Activated CD4-positive, alpha-beta memory T cell treated with anti-CD3 and anti-CD28 coated beads for 36 hours (primary cell): ENCODE measurements at places on chromosomes 11 and 22. TPM values are rescaled to one million over a fixed set of nuclear protein-coding genes. Genes with fewer than 3 reads are reported as not detected.

GVQW3 gene
- total RNA-seq = 2.3 TPM

CNTF gene
- 1.3 TPM for total RNA-seq

ANKK1 gene
- total RNA-seq = 0.15 TPM

CHRM1 gene
- total RNA-seq = not detected

FAM83F gene
- total RNA-seq = 0.41 TPM

LMNTD2 gene
- 3.1 TPM for total RNA-seq

ARHGAP20 gene
- not detected for total RNA-seq

KRTAP5-1 gene
- not detected for total RNA-seq

OR56A4 gene
- total RNA-seq = not detected

LRRC55 gene
- not detected for total RNA-seq

DNA sequence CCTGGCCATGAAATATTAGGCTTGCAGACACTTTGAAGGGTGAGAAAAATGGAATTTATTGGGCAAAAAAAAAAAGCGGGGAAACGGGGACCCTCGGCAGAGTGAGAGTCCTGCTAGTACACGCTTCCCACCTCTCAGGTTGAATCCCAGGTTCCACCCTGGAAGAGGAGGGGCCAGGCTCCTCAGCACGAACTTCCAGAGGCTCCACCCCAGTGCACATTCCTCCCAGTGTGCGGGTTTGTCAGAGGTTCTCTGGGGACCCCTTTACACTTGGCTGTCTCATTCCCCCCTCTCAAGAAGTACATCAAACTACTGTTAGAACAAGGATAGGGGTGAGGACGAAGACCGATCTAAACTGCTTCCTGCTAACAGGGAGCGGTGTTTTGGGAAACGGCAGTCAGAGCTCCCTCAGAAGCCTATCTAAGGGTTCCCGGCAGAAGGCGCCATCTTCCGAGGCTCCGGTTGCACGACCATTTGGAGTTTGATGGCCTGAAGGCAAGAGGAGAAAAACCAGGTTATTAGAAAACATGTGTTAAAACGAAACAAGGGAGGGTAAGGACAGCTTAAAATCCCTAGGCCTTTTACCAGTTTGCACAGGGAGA is 27.5 kb downstream of the FOLR3 start:
- H3K4me1 ChIP-seq = no peaks in the 10 kb centered on the region
- no peak for DNase-seq
- peaks cover 16% of the 10 kb centered on the region for H3K27me3 ChIP-seq

- no peaks in the 10 kb centered on the region for H3K27me3 ChIP-seq
- no peaks in the 10 kb centered on the region for H3K36me3 ChIP-seq
- no peak for DNase-seq
- no peak overlapping the region for H3K4me3 ChIP-seq
- H3K27ac ChIP-seq = no peak overlapping the region
Observed at GRCh38 chr22:33598821-33599220, 321.5 kb downstream of the LARGE1 start.

- no peak overlapping the region for H3K27ac ChIP-seq
- no peak for DNase-seq
- H3K27me3 ChIP-seq = no peaks in the 10 kb centered on the region
- H3K36me3 ChIP-seq = peaks cover 43% of the 10 kb centered on the region
- H3K4me3 ChIP-seq = no peak overlapping the region
Observed at GRCh38 chr22:29801796-29802195, 34.6 kb downstream of the UQCR10 start.

DNA sequence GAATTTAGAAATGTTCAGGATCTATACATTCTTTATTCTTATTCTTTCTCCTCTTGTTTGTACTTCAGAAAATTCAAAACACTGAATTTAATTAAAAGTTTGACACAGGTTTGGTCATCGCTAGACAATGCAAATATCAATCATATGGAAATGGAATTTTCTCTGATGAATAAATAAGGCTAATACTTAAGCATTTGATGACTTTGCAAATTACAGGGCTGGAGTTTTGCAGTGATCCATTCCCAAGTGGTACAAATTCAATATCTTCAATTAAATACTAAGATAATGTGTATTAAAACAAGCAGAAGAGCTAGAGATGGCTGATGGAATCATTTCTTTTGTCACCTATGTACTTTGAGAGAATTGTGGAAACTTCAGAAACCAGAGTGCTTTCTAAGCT is 439.6 kb downstream of the DYNC2H1 start:
- no peak overlapping the region for H3K4me3 ChIP-seq
- H3K27me3 ChIP-seq = no peaks in the 10 kb centered on the region
- H3K36me3 ChIP-seq = no peaks in the 10 kb centered on the region

- H3K27me3 ChIP-seq = peaks cover 1% of the 10 kb centered on the region
- no peak for DNase-seq
- H3K4me3 ChIP-seq = no peak overlapping the region
- peaks cover 10% of the 10 kb centered on the region for H3K4me1 ChIP-seq
- H3K27ac ChIP-seq = no peak overlapping the region
Observed at GRCh38 chr11:69039501-69039900, 9.2 kb upstream of the TPCN2 start.

DNA sequence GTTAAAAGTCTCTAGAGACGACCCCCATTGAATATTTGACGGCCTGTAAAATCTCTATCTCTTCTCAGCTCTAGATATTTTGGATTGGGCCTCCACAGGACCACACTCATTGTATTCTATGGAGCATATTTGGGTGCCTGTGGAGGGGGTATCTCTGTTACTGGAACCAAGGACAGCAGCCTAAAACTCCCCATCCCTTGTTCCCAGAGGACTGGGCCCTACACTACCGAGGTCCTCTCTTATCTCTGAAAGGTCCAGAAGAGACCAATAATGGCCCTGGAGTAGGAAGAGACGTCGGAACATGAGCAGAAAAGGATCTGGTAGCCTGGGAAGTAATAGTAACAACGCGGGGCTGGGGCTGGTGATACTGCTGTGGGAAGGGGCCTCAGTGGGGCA is 542 bp downstream of the HPS4 start:
- H3K27ac ChIP-seq = peak overlapping the region; percentile 92
- no peak for DNase-seq
- H3K27me3 ChIP-seq = no peaks in the 10 kb centered on the region
- H3K4me3 ChIP-seq = peak overlapping the region; percentile 96
- peaks cover 20% of the 10 kb centered on the region for H3K36me3 ChIP-seq
- H3K4me1 ChIP-seq = peaks cover 64% of the 10 kb centered on the region

- no peaks in the 10 kb centered on the region for H3K36me3 ChIP-seq
- no peak overlapping the region for H3K27ac ChIP-seq
- H3K4me3 ChIP-seq = no peak overlapping the region
Observed at GRCh38 chr11:107116358-107116757, 98.1 kb upstream of the GUCY1A2 start.

GRCh38 chr11:81070948-81071347 is 1630.1 kb upstream of the TENM4 start:
- H3K4me3 ChIP-seq = no peak overlapping the region
- H3K27ac ChIP-seq = no peak overlapping the region
- DNase-seq = no peak
- no peaks in the 10 kb centered on the region for H3K27me3 ChIP-seq
- H3K4me1 ChIP-seq = no peaks in the 10 kb centered on the region

GRCh38 chr22:24805790-24806662 is at the start of gene SGSM1:
Gene SGSM1, plus strand, starts transcription at chr22:24806211. Its CDS starts 115 bp downstream, at chr22:24806326.
- peaks cover 47% of the 10 kb centered on the region for H3K4me1 ChIP-seq
- DNase-seq = peak; percentile 85
- no peak within 1 kb of the TSS for H3K27ac ChIP-seq
- H3K4me3 ChIP-seq = peak within 1 kb of the TSS; percentile 66

DNA sequence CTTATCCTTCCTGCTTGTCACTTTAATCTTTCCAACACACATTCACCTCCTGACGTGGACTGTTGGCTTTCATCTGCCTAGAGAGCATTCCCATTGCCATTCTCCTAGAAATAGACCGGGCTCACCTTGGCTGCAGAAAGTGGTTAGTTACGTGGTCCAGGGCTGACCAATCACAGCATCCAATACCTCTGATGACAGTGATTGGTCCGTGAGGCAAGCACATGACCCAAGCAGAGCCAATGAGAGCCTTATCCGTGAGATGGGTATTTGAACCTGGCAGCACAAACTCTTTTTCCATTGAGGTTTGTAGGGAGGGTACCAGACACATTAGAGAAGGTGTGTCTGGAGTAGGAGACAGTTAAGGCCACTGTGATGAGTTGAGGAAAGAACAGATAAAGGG is 85.8 kb downstream of the MIAT start:
- no peak overlapping the region for H3K4me3 ChIP-seq
- no peak for DNase-seq

GRCh38 chr11:129271030-129271429 is 78.9 kb upstream of the ARHGAP32 start:
- no peak overlapping the region for H3K27ac ChIP-seq
- H3K27me3 ChIP-seq = peaks cover 7% of the 10 kb centered on the region
- H3K4me1 ChIP-seq = no peaks in the 10 kb centered on the region
- no peak overlapping the region for H3K4me3 ChIP-seq
- no peaks in the 10 kb centered on the region for H3K36me3 ChIP-seq

DNA sequence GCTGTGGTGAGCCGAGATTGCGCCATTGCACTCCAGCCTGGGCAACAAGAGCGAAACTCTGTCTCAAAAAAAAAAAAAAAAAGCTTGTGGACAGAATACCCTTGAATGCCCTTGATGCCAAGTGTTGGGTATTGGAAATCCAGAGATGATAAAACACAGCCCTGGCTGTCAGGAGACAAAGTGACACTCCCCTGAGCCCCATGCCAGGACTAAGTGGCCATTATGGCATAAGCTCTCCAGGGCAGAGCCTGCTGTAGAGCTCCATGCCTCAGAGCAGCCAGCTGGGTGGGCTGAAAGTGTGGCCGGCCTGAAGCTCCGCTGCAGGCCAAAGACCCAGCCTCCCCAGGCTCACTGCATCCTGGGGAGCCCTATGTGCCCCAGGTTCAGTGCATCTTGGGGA is 4.9 kb downstream of the RNF215 start:
- H3K4me1 ChIP-seq = peaks cover 5% of the 10 kb centered on the region
- no peak for DNase-seq
- no peaks in the 10 kb centered on the region for H3K27me3 ChIP-seq
- H3K4me3 ChIP-seq = no peak overlapping the region

DNA sequence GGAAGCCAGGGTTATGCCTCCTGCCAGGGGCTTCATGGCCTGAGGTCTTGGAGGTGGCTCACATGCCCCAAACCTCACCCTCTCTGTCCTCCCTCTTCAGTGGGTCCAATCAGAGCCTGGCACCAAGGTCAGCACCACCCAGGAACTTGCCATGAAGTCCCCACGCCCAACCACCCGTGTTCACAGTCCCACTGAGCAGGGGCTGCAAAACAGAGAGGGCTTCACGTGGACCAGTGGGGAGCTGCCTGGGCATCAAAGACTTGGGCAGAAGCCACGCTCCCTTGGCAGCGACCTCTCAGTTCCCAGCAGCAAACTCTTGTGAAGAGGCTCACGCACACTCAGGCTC is 425.8 kb upstream of the B3GAT1 start:
- no peak for DNase-seq
- H3K4me1 ChIP-seq = no peaks in the 10 kb centered on the region
- peaks cover 16% of the 10 kb centered on the region for H3K27me3 ChIP-seq
- H3K4me3 ChIP-seq = no peak overlapping the region

- no peak overlapping the region for H3K4me3 ChIP-seq
- no peaks in the 10 kb centered on the region for H3K4me1 ChIP-seq
- no peak for DNase-seq
- H3K27me3 ChIP-seq = peaks cover 17% of the 10 kb centered on the region
- H3K36me3 ChIP-seq = no peaks in the 10 kb centered on the region
- no peak overlapping the region for H3K27ac ChIP-seq
Observed at GRCh38 chr11:32290783-32291182, 144.6 kb downstream of the WT1 start.

DNA sequence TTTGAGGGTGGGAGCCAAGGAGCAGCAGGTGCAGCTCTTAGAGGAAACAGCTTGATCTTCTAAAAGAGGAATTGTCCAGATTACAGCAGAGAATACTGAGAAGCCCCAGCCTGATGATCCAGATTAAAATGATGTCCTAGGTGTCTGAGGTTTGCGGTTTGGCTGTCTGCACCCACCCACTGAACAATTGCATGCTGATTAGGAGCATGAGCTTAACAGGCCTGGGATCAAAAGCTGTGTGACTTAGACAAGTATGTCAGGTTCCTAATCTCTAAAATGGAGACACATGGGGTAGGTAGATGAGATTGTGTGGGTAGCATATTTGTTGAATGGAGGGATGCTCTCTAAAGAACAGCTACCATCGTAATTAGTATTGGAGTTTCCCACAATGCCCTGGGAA is 166.8 kb upstream of the SEZ6L start:
- no peak for DNase-seq
- H3K36me3 ChIP-seq = no peaks in the 10 kb centered on the region
- no peak overlapping the region for H3K27ac ChIP-seq
- no peaks in the 10 kb centered on the region for H3K27me3 ChIP-seq

- peaks cover 26% of the 10 kb centered on the region for H3K36me3 ChIP-seq
- no peaks in the 10 kb centered on the region for H3K27me3 ChIP-seq
- H3K4me1 ChIP-seq = peaks cover 49% of the 10 kb centered on the region
- H3K4me3 ChIP-seq = peak within 1 kb of the TSS; percentile 99
Observed at GRCh38 chr22:40346185-40347118, at the start of gene ADSL. Gene ADSL, plus strand, starts transcription at chr22:40346500. Its CDS starts 59 bp downstream, at chr22:40346559.

GRCh38 chr11:22342211-22343031 is 4.2 kb downstream of the SLC17A6 start:
- DNase-seq = no peak
- no peak overlapping the region for H3K27ac ChIP-seq
- no peaks in the 10 kb centered on the region for H3K36me3 ChIP-seq
- no peak overlapping the region for H3K4me3 ChIP-seq
- H3K4me1 ChIP-seq = peaks cover 15% of the 10 kb centered on the region
- H3K27me3 ChIP-seq = peaks cover 67% of the 10 kb centered on the region

DNA sequence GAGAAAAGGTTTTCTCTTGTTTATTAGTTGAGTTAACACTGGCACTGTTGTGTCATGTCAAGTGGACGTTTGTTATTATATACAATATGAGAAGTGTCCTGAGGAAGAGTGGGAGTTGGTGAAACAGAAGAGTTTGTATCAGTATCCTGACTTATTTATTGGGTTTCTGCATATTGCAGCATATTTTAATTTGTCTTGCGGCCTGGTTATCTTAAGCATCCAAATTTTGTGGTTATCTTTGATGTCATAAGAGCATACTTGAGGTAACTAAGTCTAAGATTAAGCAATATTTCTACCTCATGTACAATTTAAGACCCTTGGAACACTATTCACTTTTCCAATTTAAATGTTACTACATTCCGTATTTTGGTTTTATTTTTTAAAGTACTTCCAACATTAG is 103.5 kb downstream of the DDX10 start:
- H3K27ac ChIP-seq = no peak overlapping the region
- H3K27me3 ChIP-seq = no peaks in the 10 kb centered on the region
- DNase-seq = no peak
- H3K4me1 ChIP-seq = peaks cover 8% of the 10 kb centered on the region

- no peak for DNase-seq
Observed at GRCh38 chr22:45805413-45805812, 133.8 kb downstream of the ATXN10 start.

GRCh38 chr22:29224859-29225410 is 19.2 kb downstream of the EMID1 start:
- no peak overlapping the region for H3K27ac ChIP-seq
- no peaks in the 10 kb centered on the region for H3K4me1 ChIP-seq
- no peak overlapping the region for H3K4me3 ChIP-seq
- H3K36me3 ChIP-seq = no peaks in the 10 kb centered on the region
- no peak for DNase-seq
- H3K27me3 ChIP-seq = no peaks in the 10 kb centered on the region
